ENCODE measurements at places on chromosomes 11 and 22.

DNA sequence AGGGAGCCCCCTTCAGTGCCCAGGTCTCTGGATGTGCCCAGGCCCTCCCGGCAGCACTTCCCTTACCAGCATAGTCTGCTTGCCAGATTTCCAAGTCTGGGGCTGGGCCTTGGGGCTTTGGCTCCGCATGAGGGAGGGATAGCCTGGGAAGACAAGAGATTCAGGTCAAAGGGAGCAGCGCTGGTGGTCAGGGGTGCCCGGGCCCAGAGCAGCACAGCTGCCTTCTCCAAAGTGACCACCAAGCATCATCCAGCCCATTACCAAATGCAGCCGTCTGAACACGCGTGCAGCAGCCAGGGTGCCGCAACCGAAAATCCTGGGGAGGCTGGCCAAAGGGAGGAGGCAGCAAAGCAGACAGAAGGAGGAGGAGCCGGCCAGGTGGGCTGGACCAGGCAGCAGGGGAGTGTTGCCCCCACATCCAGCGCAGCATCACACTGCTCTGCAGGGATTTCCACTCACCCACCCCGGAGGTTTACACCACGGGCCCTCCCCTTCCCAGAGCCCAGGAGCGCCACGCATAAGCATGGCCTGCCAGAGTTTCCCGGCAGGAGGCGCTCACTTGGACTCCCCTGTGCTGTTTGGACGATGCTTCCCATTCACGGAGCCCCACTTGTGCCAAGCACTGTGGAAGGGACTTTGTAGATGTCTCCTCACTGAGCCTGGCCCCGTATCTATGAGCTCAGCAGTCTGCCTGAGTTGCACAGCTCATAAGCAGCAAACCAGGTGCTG, 22.5 kb downstream of the TRIM29 start:
- no peak for DNase-seq

GRCh38 chr11:35937111-35937510, 6.8 kb upstream of the LDLRAD3 start:
- DNase-seq, result no peak

DNA sequence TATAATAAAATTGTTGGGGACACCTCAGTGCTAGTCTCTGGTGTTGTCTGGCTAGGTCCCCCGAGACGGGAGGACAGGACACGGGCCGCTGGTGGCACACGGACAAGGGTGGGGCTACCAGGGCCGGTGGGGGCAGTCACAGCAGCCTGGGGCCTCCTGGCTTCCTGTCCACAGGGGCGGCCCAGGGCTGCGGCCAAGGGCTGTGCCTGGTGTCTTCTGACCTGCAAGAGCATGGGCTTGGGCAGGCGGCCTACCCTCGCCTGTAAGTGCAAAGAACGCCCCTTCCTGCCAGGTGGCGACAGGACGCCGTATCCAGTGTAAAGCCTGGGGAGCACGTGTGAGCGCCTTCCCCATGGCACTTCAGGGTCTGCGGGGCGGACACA, 3.6 kb downstream of the LRFN4 start:
- no peak for DNase-seq

- peak; percentile 77 for DNase-seq
These were observed 23.8 kb downstream of the SDHAF2 start for GRCh38 chr11:61453695-61454094.

GRCh38 chr11:76872959-76873827, 12.5 kb downstream of the ACER3 start:
- DNase-seq, result no peak

DNA sequence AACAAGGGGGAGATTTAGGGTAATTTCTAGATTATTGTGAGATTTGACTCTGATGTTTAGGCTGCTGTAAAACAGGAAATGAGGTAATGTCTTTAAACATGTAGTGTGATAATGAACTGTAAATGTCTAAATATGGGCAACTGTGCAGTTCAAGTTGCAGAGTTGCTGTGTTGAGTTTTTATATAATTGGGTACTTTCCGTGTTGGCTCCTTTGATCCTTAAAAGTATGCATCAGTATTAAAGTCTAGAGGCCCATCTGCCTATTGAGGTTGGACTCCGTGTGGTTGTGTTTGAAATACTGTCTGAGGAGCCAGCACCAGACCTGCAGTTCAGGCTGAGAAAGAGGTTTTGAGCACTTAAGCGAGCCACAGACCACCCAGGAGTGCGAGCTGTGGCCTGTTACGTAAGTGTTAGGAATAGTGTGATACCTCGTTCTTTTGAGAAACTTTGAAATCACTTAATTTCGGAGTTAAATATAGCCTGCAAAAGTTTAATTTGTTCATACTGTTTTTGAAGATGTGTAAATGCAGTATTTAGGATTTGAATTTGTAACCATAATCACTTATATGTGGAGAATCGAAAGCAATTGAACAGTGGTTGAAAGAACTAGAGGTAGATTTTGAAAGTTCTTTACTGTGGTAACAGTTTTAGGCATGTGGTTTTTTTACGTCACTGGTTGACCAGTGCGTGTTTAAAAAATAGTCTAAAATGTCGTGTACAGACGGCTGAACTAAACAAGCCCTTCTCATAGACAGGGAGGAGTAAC, 9.0 kb downstream of the FAM118A start:
- DNase-seq, result no peak

DNA sequence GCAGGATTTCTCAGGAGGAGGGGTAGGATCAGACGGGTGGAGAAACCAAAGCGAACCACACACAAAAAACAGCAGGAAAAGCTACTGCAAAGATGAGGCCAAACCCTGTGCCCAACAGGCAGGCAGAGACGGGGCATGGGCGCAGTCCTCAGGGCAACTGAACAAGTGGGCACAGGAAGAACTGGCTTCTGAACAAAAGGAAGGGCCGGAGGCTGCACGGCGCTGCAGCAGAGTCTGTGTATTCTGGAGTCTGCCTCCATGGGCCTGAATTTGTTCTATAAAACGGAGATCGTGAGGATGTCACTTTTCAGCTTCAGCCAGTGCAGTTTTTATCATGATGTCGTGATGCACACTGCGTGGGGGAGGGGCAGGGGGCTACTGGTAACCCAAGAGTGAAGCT, 1026.0 kb downstream of the TBC1D22A start:
- DNase-seq, result no peak

- no peak for DNase-seq
These were observed 23.6 kb upstream of the ALX4 start for GRCh38 chr11:44333271-44334218.
